Pancreas (tissue), 10 donors: ENCODE measurements at places on chromosomes 4 and X.

DNA sequence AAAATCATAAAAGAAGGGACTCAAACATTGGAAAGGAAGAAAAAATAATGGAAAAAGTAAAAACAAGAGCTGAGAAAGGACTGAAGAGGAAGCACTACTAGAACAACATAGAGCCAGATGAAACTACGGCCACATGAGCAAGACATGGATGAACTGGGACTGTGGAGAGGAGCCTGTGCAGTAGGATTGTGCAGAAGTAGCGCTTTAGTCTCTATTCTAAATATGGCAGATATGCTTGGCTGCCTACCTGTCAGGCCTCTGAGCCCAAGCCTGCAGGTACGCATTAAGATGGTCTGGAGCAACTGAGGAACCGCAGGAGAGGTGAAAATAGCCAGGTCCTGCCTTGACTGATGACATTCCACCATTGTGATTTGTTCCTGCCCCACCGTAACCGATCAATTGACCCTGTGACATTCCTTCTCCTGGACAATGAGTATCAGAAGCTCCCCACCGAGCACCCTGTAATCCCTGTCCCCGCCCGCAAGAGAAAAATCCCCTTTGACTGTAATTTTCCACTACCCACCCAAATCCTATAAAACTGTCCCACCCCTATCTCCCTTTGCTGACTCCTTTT is 154.3 kb downstream of the CAMK2D start:
- H3K36me3 ChIP-seq: no peaks in the 10 kb centered on the region
- H3K27me3 ChIP-seq: no peaks in the 10 kb centered on the region
- DNase-seq: no peak
- no peak overlapping the region for H3K4me3 ChIP-seq
- H3K4me1 ChIP-seq: no peaks in the 10 kb centered on the region

DNA sequence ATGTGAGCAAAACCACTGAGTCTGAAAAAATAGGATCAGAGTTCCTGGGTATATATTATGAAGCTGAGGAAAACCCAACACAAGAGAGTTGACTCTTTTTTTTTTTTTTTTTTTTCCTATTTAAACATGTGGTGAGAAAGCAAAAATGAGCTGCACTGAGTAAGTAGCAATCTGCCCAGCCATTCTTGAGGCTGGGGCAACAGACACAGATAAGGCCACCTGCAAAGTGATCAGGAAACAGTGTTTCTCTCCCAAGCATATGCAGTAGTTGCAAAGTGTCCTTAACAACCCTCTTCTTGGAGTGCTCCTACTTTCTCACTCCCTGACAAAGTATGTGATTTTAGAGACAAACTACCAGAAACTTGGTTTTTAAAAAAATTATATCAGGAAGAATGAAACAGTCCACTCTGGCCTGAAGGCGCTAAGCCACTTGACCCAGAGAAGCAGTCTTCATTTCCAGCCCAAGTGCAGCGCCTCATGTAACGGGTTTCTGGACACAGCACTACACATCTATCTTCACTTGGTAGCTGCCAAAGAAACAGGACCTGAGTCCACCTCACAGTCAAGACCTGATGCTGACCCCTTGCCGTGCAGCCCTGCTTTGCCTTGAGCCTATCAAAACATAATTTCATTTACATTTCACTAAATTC is 124.6 kb upstream of the MAP3K15 start:
- no peaks in the 10 kb centered on the region for H3K36me3 ChIP-seq
- H3K27me3 ChIP-seq: no peaks in the 10 kb centered on the region
- H3K4me3 ChIP-seq: no peak overlapping the region
- no peak for DNase-seq
- H3K27ac ChIP-seq: no peak overlapping the region
- no peaks in the 10 kb centered on the region for H3K4me1 ChIP-seq

DNA sequence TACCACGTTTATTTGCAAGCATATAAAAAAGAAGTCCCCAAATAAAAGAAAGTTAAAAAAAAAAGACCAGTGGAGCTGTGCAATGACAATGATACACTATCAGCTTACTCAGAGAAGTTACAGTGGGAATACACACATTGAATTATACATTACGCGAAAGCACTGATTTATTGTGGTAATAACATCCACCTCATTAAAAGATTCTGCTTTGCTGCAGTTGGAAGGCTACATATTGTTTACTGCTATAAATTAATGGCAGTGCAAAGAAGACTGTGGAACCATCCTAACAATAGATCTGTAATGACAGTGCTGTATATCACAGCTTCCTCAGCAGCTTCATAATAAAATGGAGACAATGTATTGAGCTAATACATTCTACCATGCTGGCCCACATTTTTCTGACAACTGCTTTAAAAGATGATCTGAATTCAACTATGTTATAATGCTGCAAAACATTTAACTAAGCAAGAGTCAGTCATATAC is 142.5 kb upstream of the MAB21L2 start:
- no peaks in the 10 kb centered on the region for H3K4me1 ChIP-seq
- H3K4me3 ChIP-seq: no peak overlapping the region
- H3K27me3 ChIP-seq: no peaks in the 10 kb centered on the region
- H3K36me3 ChIP-seq: no peaks in the 10 kb centered on the region

- H3K4me1 ChIP-seq: peaks cover 57% of the 10 kb centered on the region
- H3K36me3 ChIP-seq: no peaks in the 10 kb centered on the region
- H3K4me3 ChIP-seq: no peak overlapping the region
Measured at GRCh38 chr4:156953951-156954350, 17.6 kb downstream of the PDGFC start.

- no peak overlapping the region for H3K27ac ChIP-seq
- no peak for DNase-seq
- H3K4me3 ChIP-seq: no peak overlapping the region
- H3K36me3 ChIP-seq: no peaks in the 10 kb centered on the region
- H3K27me3 ChIP-seq: no peaks in the 10 kb centered on the region
Measured at GRCh38 chr4:88308587-88308986, 24.2 kb upstream of the PPM1K start.
